ENCODE measurements at places on chromosomes 2 and 18.

DNA sequence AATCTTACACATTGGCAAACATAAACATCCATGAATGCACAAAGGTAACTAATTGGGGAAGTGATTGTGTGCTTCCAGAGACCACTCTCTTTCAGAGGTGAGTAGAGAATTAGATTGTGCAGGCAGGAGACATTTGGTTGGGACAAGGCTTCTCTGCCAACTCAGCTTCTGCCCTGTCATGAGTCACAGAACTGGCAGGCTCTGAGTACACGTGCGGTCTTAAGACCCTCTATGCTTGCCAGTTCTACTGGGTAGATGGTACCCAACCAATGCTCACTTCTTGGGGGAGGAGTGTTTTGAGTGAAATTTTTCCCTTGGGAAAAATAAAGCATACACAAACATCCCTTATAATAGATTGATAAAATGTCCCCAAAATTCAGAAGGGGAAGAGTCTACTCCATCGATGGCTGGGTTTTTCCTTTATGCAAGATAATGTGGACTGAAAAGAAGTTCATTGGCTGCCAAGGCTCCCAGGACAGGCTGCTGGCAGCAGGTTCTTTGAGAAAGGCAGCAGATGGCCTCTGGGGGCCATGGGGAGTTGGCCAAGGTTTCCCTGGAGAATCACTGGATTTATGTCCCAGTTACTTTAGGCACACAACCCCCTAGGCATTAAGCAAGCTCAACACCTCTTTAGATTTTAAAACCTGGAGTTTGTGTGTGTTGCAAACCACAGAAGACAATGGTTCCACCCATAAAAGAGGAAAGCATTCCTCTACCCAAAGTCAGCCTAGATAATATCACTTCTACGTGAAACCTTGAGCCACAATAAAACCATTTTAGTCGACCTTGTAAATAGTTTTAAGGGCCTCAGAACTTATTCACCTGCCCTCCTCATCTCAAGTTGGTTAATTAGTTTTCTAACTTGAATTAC, 417.0 kb downstream of the TXNL1 start:
- DNase-seq = no peak

DNA sequence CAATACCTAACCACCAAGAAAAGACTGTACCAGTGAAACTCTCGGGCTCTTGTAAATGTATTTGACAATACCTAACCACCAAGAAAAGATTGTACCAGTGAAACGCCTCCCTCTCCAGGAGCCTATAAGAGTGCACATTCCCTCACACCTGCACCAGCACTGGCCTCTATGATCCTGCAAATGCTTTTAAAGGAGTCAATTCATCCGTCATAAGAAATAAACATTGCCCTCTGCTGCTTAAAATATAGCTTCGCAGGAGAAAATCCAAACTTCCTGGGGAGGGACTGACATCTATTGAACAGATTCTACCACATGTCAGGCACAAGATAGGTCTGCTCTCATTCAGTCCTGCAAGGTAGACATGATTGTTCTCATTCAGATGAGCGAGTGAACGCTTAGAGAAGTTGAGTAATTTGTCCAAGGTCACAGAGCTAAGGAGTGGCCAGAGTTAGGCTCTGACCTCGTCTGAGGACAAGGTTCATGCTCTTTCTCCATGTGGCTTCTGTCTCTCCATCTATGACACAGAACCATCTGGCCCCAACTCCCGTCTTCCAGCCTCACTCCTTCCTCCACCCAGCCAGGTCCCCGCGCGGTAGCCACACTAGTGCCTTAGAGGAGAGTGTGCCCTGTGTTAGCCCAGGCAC, 38.7 kb downstream of the MCFD2 start:
- no peak for DNase-seq

DNA sequence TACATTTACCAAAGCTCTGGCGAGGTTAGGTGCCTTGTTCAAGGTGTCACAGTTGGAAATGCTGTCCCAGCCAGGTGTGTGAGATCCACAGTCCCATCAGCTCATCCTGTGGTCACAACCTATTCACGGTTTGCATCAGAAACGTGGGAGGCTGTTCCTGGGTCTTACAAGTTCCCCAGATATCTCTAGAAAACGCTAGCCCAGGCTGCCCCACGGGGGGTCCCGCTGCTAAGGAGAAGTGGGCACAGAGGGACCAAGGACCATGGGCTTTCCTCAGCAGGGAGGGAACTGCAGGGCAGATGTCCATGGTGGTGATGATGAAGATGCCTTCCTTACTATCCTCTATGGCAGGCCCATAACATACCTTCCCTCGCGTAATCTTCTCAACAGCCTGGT, 649 bp downstream of the FECH start:
- no peak for DNase-seq

GRCh38 chr2:139059617-139060016, 279.4 kb upstream of the NXPH2 start:
- DNase-seq = no peak

- no peak for DNase-seq
Measured at GRCh38 chr2:136069773-136070172, 48.2 kb downstream of the CXCR4 start.

- DNase-seq = no peak
Measured at GRCh38 chr18:24446953-24447538, 13.4 kb upstream of the HRH4 start.

All from GM12892 (cell line).